Nasal cavity respiratory epithelium epithelial cell of viscerocranial mucosa (primary cell): ENCODE measurements at places on chromosomes 12 and 14. TPM values are rescaled to one million over a fixed set of nuclear protein-coding genes. Genes with fewer than 3 reads are reported as not detected.

Gene CCDC175
- total RNA-seq = not detected in 2 replicates

Gene NDUFB1
- 79.9 and 186 TPM in 2 replicates for total RNA-seq

Gene OLR1
- total RNA-seq = under 0.01 TPM in 2 replicates

Gene WNK1
- 96.7 and 314 TPM in 2 replicates for total RNA-seq
